ENCODE measurements at places on chromosomes 4 and X.

GRCh38 chr4:119525771-119526712 lies 102.6 kb downstream of the PDE5A start:
- H3K4me3 ChIP-seq, result no peak overlapping the region
- no peaks in the 10 kb centered on the region for H3K27me3 ChIP-seq
- DNase-seq, result no peak
- no peaks in the 10 kb centered on the region for H3K4me1 ChIP-seq
- H3K36me3 ChIP-seq, result no peaks in the 10 kb centered on the region
- peak overlapping the region; percentile 32 for H3K27ac ChIP-seq

GRCh38 chr4:130478406-130478805 lies 1382.5 kb downstream of the C4orf33 start:
- H3K4me1 ChIP-seq, result no peaks in the 10 kb centered on the region
- H3K27me3 ChIP-seq, result no peaks in the 10 kb centered on the region
- no peak overlapping the region for H3K27ac ChIP-seq
- H3K4me3 ChIP-seq, result no peak overlapping the region
- no peaks in the 10 kb centered on the region for H3K36me3 ChIP-seq
- DNase-seq, result no peak

DNA sequence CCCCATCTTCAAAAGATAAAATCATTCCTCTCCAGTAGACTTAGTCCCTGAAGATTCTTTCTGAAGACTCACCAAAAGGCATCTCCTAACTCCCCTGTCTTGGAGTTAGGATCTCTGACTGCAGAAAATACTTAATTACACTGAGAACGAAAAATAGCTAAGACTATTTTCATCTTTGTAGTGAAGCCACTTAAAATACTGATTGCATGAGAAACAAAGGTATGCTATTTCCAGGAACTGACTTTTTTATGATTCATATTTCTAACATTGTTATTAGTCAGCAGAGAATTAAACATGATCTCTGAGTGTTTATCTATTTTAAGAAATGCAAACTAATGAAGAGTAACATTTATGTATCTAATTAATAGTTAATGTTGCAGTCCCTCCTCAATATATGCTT lies 71.8 kb upstream of the NR3C2 start:
- no peak for DNase-seq
- H3K4me1 ChIP-seq, result no peaks in the 10 kb centered on the region
- no peaks in the 10 kb centered on the region for H3K36me3 ChIP-seq
- no peak overlapping the region for H3K4me3 ChIP-seq
- H3K27me3 ChIP-seq, result no peaks in the 10 kb centered on the region

GRCh38 chr4:45349859-45350258 lies 623.5 kb upstream of the GNPDA2 start:
- DNase-seq, result no peak
- H3K4me3 ChIP-seq, result no peak overlapping the region
- no peak overlapping the region for H3K27ac ChIP-seq
- no peaks in the 10 kb centered on the region for H3K27me3 ChIP-seq
- H3K36me3 ChIP-seq, result no peaks in the 10 kb centered on the region

GRCh38 chr4:101871962-101872676 lies 81.6 kb downstream of the BANK1 start:
- no peak overlapping the region for H3K27ac ChIP-seq
- DNase-seq, result no peak
- H3K27me3 ChIP-seq, result no peaks in the 10 kb centered on the region
- H3K4me1 ChIP-seq, result no peaks in the 10 kb centered on the region
- no peaks in the 10 kb centered on the region for H3K36me3 ChIP-seq

DNA sequence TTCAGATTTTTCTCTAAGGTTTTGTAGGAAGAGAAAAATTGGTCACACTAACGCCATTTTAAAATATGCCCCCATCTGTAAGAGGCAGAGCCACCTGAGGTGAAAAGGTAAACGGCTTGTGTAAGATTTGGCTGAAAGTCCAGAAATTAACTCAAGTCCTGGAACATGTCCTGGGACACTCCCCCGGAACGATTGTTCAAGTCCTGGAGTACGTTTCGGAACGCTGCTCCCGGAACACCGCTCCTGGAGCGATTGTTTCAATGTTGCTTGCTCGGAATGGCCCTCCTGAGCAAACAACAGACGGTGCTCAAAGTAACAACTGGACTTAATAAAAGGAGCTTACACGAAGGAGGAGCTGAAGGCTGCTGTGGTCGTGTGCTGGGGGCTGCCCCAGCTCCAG lies 796.5 kb upstream of the SLIT2 start:
- no peaks in the 10 kb centered on the region for H3K4me1 ChIP-seq
- H3K4me3 ChIP-seq, result no peak overlapping the region
- no peak for DNase-seq
- no peak overlapping the region for H3K27ac ChIP-seq
- H3K36me3 ChIP-seq, result no peaks in the 10 kb centered on the region
- H3K27me3 ChIP-seq, result no peaks in the 10 kb centered on the region

All from upper lobe of left lung (tissue), 6 donors.